ENCODE measurements at places on chromosomes 2 and 18. TPM values are rescaled to one million over a fixed set of nuclear protein-coding genes. Genes with fewer than 3 reads are reported as not detected.
A peak's percentile ranks its signal among the peaks of the same experiment; 100 is the strongest.

The SCN7A gene
- 1.6 TPM for total RNA-seq

DNA sequence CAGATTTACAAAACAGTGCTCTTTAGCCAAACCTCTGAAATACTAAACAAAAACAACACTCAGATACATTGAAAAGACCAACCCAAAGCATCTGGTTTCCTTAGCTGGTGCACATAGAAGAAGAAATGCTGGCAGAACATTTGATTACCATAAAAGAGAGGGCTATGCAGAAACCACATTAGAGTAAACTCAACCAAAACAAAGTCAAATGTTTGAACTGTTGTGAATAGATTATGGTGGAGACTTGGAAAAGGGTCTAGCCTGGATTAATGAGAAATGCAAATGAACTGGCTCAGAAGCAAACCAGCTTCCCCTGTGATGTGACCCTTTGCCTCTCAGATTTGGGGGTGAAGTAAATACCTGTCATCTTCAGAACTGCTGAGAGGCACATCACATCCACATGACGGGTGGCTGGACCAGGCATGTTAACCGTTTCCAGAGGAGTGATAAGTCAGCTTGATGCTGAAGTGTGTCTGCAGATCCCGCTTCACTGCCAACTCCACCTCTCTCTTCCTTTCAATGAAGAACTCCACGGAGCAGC lies 153.0 kb downstream of the NRP2 start:
- no peaks in the 10 kb centered on the region for H3K27me3 ChIP-seq
- DNase-seq, result no peak
- no peaks in the 10 kb centered on the region for H3K36me3 ChIP-seq

GRCh38 chr2:159728629-159729028 lies 16.3 kb downstream of the MARCHF7 start:
- H3K27me3 ChIP-seq, result no peaks in the 10 kb centered on the region
- H3K4me3 ChIP-seq, result no peak overlapping the region
- no peak overlapping the region for H3K27ac ChIP-seq
- H3K36me3 ChIP-seq, result peaks cover 6% of the 10 kb centered on the region

The UGT1A10 gene
- total RNA-seq, result not detected

- H3K27me3 ChIP-seq, result no peaks in the 10 kb centered on the region
- DNase-seq, result no peak
- no peak overlapping the region for H3K27ac ChIP-seq
- no peak overlapping the region for H3K4me3 ChIP-seq
- no peaks in the 10 kb centered on the region for H3K36me3 ChIP-seq
Measured at GRCh38 chr2:36572054-36572718, 25.8 kb downstream of the FEZ2 start.

The CCDC74B gene
- 0.74 TPM for total RNA-seq

The NUP35 gene
- 9.3 TPM for total RNA-seq

DNA sequence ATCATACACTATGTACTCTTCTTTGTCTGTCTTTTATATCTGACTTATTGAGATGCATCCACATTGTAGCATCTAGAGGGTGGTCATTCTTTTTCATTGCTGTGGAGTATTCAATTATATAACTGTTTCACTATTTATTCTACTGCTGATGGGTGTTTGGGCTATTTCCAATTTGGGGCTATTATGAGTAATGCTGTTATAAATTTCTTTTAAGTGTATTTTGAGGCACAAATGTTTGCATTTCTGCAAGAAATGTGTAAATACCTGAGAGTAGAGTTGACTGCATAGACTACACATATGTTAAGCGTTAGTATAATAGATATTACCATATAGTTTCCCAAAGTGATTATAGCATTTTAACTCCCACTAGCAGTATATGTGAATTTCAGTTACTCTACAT lies 26.9 kb upstream of the PPP1R1C start:
- H3K27me3 ChIP-seq, result no peaks in the 10 kb centered on the region
- H3K4me3 ChIP-seq, result no peak overlapping the region
- peaks cover 3% of the 10 kb centered on the region for H3K4me1 ChIP-seq
- H3K36me3 ChIP-seq, result no peaks in the 10 kb centered on the region

GRCh38 chr2:235087832-235088495 lies 136.1 kb downstream of the SH3BP4 start:
- H3K27me3 ChIP-seq, result no peaks in the 10 kb centered on the region
- no peak overlapping the region for H3K4me3 ChIP-seq
- H3K36me3 ChIP-seq, result no peaks in the 10 kb centered on the region
- H3K27ac ChIP-seq, result no peak overlapping the region
- no peaks in the 10 kb centered on the region for H3K4me1 ChIP-seq
- DNase-seq, result no peak

- peak overlapping the region; percentile 88 for H3K4me3 ChIP-seq
- H3K27me3 ChIP-seq, result no peaks in the 10 kb centered on the region
- peaks cover 41% of the 10 kb centered on the region for H3K36me3 ChIP-seq
- no peaks in the 10 kb centered on the region for H3K4me1 ChIP-seq
- no peak for DNase-seq
Measured at GRCh38 chr2:178448968-178449661, 1.9 kb downstream of the PRKRA start.

- no peak overlapping the region for H3K27ac ChIP-seq
- no peaks in the 10 kb centered on the region for H3K4me1 ChIP-seq
- DNase-seq, result no peak
Measured at GRCh38 chr2:47592381-47592780, 189.4 kb downstream of the MSH2 start.

DNA sequence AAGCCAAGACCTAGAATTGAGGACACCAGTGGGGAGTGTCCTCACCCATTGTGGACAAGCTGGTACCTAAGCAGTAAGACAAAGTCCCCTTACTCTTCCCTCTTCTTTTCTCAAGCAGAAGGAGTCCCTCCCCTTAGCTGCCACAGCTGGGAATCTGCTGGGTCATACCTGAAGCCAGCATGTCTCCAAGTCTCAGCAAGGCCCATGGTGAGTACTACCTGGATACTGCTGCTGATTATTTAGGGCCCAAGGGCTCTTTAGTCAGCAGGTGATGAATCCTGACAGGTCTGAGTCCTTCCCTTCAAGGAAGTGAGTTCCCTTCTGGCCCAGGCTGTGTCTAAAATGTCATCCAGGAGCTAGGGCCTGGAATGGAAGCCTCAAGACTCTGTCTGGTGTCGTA lies 198.6 kb upstream of the STK17B start:
- no peak overlapping the region for H3K4me3 ChIP-seq
- no peaks in the 10 kb centered on the region for H3K4me1 ChIP-seq
- H3K27ac ChIP-seq, result no peak overlapping the region
- H3K27me3 ChIP-seq, result no peaks in the 10 kb centered on the region
- no peak for DNase-seq

DNA sequence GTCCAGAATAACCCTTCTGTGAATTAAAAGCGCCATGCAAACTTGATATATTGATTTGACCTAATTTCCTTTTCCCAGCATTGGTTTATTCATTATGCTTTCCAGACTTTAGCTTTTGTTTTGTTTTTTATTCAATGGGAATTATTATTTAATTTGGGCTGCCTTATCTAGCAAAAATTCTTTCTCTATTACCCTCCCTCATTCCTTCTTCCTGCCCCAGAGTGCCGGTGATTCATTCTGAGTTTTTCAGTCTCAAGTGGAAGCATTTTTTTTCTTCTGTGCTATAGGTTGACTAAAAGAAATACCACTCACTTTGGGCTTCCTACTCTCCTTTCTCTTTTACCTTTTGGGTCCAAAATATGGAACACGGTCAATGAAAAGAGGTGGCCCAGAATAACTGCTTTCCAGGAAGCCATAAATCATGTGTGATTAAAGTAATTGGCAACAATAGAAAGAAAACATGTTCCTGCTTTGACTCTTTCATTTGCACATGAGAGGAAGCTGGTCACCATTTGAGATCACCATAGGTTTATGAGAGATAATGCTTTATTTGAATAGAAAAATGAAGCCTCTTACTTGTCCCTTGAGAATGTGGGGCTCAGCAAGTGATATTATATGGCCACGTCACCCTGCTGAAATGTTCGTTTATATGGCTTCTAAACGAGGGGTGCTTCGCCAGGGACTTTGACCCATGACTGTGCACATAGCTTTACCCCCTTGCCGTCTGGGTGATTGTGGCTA lies 422.8 kb upstream of the ZEB2 start:
- no peak overlapping the region for H3K27ac ChIP-seq
- no peaks in the 10 kb centered on the region for H3K36me3 ChIP-seq
- peaks cover 5% of the 10 kb centered on the region for H3K4me1 ChIP-seq
- H3K27me3 ChIP-seq, result no peaks in the 10 kb centered on the region

GRCh38 chr2:106530866-106531265 lies 43.7 kb downstream of the CD8B2 start:
- H3K27me3 ChIP-seq, result no peaks in the 10 kb centered on the region
- H3K36me3 ChIP-seq, result no peaks in the 10 kb centered on the region
- H3K4me3 ChIP-seq, result no peak overlapping the region
- no peaks in the 10 kb centered on the region for H3K4me1 ChIP-seq

- no peak overlapping the region for H3K4me3 ChIP-seq
- no peak overlapping the region for H3K27ac ChIP-seq
- H3K36me3 ChIP-seq, result no peaks in the 10 kb centered on the region
- no peak for DNase-seq
Measured at GRCh38 chr2:196434217-196434616, 205.3 kb upstream of the CCDC150 start.

The TXNL4A gene
- total RNA-seq, result 18.5 TPM

DNA sequence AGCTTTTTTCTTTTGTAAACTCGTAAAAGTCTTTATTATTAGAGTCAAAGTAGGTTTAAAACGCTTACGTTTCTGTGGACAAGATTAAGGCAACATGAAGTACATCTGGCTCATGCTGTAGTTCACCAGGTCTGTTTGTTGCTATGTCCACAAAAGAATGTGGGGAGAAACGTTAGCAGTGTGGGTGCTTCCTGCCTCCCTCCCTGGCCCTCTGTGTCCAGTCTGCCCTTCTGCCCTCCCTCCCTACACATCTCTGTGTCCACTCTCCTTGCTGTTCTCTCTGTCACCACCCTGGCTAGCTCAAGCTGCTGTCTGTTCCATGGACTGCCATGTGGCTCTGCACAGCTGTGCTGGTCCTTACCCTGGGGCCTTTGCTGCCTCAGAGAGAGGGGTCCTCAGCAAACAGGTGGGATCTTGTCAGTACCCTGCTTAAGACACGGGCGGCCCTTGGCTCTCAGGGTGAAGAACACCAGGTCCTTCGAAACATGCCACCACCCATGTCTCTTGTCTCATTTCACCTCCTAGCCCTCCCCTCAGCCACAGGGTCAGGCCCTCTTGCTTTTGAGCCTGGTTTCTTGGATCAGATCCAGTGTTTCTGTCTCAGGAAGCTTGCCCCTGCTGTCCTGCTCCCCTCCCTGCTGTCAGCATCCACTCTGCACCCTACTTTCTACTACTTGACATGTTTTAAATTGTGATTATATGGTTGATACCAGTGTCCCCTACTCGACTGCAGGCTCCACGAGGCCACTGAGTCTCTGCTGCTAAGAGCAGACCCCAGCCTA lies 79.2 kb downstream of the LIMS1 start:
- no peaks in the 10 kb centered on the region for H3K27me3 ChIP-seq
- H3K36me3 ChIP-seq, result no peaks in the 10 kb centered on the region
- no peak overlapping the region for H3K27ac ChIP-seq
- DNase-seq, result no peak

- H3K4me3 ChIP-seq, result no peak overlapping the region
- DNase-seq, result no peak
- H3K36me3 ChIP-seq, result no peaks in the 10 kb centered on the region
- no peak overlapping the region for H3K27ac ChIP-seq
Measured at GRCh38 chr2:75459565-75460310, 101.0 kb downstream of the EVA1A start.

DNA sequence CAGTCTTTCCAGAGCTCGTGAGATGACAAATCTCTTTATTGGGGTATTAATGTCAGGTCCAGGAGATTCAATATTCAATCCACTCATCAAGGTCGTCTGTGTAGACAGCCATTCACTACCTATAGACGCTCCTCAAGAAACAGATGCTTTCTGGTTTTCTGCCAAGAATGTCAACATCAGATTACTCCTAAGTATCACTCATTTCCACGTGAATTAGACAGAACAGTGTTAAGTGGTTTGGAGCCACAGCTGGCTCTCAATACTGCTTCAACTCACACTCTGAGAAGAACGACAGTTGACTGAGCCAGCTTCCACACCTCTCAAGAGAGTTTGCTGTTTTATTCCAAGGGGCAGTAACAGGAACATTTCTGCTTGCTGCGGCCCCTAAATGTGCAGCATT lies 113.5 kb upstream of the NEDD4L start:
- no peak overlapping the region for H3K4me3 ChIP-seq
- no peak for DNase-seq
- no peaks in the 10 kb centered on the region for H3K27me3 ChIP-seq
- H3K36me3 ChIP-seq, result no peaks in the 10 kb centered on the region

DNA sequence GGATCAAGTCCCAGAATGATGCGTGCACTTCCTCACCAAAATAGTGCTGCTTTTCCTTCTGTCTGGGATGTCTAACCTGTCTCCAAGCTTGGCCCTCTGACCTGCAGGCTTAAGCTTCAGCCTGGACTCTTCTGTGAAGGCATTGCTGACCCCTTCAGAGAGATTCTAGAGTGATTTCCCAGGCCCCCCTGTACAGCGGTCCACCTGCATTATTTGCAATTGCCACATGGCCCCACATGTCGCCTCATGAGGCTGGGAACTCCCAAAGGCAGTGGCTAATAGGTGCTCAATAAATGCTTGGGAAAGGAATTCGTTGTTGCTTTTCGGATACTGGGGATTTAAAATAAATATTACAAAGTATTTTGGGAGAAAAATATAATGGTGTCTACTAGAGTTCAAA lies 32.3 kb upstream of the MEP1B start:
- no peaks in the 10 kb centered on the region for H3K27me3 ChIP-seq
- no peak overlapping the region for H3K27ac ChIP-seq
- H3K36me3 ChIP-seq, result no peaks in the 10 kb centered on the region
- no peaks in the 10 kb centered on the region for H3K4me1 ChIP-seq
- H3K4me3 ChIP-seq, result no peak overlapping the region

- no peak overlapping the region for H3K27ac ChIP-seq
- no peaks in the 10 kb centered on the region for H3K4me1 ChIP-seq
- H3K36me3 ChIP-seq, result no peaks in the 10 kb centered on the region
- no peak overlapping the region for H3K4me3 ChIP-seq
- H3K27me3 ChIP-seq, result no peaks in the 10 kb centered on the region
Measured at GRCh38 chr18:78632111-78632541, 347.5 kb upstream of the SALL3 start.

- H3K36me3 ChIP-seq, result no peaks in the 10 kb centered on the region
- H3K27ac ChIP-seq, result no peak overlapping the region
- no peaks in the 10 kb centered on the region for H3K27me3 ChIP-seq
- H3K4me3 ChIP-seq, result no peak overlapping the region
- H3K4me1 ChIP-seq, result no peaks in the 10 kb centered on the region
Measured at GRCh38 chr2:59701271-59701994, 852.0 kb downstream of the BCL11A start.

DNA sequence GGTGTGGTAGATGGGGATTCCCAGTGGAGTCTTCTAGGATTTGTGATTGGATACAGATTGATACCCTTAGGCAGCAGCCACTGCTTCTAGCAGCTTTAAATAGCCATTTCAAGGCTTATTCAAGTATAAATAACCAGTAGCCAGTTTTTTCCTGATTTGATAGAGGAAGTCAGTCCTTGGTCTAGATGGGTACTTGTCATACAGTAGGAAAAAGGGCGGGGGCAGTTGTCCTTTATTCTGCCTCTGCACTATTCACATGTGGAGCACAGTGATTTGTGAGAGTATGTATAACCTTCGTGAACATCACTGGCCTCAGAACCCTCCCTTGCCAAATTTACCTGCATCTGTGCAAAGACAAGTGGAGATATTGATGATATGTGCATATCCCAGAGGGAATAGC lies 6.8 kb downstream of the PPP1CB start:
- no peak for DNase-seq
- peaks cover 42% of the 10 kb centered on the region for H3K4me1 ChIP-seq
- no peak overlapping the region for H3K4me3 ChIP-seq
- no peaks in the 10 kb centered on the region for H3K36me3 ChIP-seq
- H3K27me3 ChIP-seq, result no peaks in the 10 kb centered on the region
